Stimulated activated CD4-positive, alpha-beta T cell treated with anti-CD3 and anti-CD28 coated beads, Interleukin-12 subunit alpha, Interleukin-12 subunit beta, amount 100 ng/mL, for 24 hours (primary cell): ENCODE measurements at places on chromosomes 3 and 15.

GRCh38 chr15:74869726-74870407 is 3.3 kb downstream of the SCAMP2 start:
- peak; percentile 16 for DNase-seq

- no peak for DNase-seq
Measured at GRCh38 chr15:78873793-78874765, 1.4 kb downstream of the MORF4L1 start.

GRCh38 chr3:36201546-36201945 is 178.8 kb upstream of the STAC start:
- DNase-seq, result no peak

DNA sequence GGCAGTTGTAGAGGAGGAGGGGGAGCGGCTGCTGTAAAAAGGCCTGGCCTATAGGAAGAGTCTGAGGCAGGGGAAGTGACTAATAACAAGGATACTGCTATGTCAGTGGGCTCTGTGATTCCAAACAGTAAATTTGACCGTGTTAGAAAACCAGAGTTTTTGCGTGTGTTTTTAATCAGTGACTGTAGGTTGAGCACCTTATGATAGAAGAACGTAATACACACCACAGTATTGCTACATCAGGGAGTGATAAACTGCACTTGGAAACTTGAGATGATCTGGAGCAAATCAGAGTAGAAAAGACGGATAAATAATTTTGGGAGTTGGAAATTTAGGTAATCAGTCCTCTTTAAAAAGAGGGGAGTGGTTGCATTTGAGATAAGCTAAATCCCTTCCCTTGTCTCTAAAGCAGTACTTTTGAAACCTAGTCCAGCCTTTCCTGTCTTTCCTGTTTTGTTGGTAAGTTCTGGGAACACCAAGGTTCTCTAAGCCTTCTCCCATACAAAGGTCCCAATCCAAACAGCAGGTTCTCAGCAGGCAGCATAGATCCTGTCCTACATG is 130.5 kb upstream of the NR2E3 start:
- no peak for DNase-seq

DNA sequence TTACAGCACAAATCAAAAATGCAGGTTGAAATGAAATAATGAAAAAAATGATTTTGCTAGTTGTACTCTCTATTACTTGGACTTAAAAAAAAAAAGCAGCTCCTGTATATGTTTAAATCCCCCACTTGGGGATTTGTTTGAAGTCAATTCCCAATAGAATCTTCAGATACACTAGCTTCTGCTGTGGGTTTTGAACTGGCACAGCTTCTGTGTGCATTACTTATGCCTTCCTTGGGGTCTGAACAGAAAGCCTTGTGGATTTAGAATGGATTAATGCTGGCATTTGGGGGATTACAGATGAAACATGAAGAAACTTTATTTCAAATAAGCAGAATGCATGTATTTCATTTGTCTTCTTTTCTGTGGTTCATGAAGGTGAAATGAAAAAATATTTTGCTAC is 513.2 kb upstream of the TBL1XR1 start:
- DNase-seq, result no peak

DNA sequence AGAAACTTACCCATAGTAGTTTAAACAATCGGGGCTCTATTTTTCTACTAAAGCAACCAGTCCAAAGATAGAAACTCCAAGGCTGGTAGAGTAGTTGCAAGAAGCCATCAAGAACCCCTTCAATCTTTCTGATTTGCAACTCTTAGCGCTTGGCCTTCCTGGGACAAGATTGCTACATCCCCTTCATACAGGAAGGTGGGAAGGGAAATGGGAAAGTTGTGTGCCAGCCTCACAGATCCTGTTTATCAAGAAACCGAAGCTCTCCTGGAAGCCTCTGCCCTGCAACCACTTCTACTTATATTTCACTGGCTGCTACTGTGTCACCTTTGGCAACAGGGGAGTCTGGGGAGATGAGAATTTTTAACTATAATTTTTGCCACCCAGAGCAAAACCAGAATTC is 46.2 kb downstream of the OSBPL10 start:
- no peak for DNase-seq

GRCh38 chr3:121231872-121232271 is 313.9 kb downstream of the POLQ start:
- DNase-seq, result no peak

DNA sequence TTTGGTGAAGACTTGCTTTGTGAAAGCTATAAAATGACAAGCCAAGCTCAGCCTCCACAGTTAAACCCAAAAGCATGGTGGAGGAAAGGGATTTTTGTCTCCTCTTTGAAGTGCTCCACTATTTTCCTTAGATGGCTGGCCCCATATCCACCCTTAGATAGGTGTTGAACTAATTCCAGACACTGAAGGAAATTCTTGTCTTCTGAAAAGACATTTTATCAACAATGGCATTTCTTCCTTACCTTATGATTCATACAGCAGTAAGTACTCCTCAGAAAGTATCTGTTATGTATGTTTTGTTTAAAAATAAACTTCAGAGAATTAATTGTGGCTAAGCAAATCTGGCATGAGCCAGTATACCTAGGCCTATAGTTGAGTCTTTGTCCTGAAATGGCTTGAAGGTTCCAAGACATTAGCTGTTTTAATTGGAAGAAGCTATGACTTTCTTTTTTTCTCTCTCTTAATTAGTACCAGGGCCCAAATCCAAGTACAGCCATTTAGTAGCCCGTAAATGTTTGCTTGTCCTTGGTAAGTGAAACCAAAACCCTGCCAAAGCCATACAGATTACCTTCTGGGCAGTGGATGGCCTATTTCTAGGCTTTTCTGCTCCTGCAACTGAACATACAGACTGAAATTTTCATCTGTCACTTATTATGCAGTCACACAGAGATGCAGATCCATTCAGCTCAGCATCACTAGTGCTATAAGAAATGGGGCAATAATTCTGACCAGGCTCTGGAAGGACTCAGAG is 5.1 kb upstream of the BFSP2 start:
- no peak for DNase-seq

DNA sequence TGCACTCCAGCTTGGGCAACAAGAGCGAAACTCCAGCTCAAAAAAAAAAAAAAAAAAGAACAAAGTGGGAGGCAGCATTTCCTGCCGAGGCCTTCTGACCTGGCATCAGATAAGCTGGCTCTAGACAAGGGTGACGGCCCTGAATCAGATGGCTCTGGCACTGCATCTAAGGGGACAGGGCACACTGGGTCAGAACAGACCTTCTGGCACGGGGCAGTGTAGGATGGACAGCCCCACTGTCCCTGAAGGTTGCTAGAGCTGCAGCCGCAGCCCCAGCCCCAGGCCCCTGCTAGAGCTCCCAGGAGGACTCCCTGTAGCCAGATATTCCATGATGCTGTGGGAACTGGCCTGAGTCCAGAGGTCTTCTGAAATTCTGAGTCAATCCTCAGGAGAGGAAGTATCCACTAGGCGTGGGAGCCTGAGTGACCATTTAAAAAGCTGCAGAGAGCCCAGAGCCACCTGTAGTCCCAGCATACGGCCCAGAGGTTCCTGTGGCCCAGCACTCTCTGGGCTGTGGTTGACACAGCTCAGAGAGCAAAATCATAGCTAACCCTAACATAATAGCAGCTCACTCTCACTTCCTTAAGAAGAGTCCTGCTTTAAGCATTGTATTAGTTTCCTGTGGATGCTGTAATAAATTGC is 69.2 kb upstream of the MFGE8 start:
- DNase-seq, result no peak

- no peak for DNase-seq
Measured at GRCh38 chr3:100760377-100760776, 51.1 kb downstream of the TFG start.

DNA sequence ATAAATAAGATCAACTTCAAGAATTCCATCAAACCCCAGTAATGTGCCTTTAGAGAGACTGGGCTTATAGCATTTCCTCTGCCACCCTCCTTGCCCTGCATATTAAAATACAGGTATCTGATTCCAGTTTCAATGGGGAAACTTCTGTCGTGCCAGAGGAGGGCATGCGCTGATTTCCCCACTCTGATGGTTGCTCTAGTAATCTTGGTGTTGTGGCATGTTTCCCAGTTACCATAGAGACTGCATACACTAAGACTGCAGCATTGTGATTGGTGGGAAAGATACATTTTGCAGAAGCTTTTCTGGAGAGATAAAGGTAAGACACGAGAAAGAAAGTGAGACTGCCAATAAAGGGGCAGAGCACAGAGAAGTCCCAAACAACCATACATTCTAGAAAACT is 225.6 kb downstream of the TIGIT start:
- DNase-seq, result no peak

- DNase-seq, result no peak
Measured at GRCh38 chr3:47440131-47440530, 35.6 kb downstream of the SCAP start.

DNA sequence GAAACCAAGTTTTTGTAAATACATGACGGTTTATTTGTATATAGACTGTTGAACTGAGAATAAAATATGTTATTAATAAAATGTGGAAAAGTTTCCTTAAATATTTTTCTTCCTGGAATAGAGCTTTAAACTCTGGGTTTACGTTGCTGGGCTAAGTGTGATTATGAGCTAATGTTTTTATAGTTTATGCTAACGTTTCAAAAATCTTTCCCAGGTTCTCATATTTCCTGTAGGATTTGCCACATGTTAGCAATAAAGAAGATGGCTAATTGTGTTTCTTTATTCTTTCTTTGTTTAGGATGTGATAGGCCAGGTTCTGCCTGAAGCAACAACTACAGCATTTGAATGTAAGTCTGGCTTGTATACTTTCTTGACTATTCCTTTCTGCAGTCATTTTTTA is 7.2 kb downstream of the MAP2K5 start:
- DNase-seq, result no peak

DNA sequence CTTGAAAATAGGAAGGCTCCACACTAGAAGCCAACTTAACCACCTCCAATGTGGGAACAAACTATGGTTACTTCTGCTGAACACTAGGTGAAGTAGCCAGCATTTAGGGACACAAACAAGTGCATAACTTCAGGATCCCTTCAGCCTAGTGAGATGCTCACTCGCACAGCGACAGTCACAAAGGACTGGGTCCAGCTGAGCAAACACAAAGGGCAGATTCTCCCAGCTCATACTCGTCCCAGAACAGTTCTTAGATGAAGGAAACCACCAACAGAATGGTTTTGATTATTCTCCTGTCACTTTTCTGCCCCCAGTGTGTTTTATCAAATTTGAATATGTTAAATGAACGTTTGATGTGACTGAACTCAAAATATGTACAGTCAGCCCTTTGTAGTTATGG is 201.6 kb downstream of the KCNAB1 start:
- DNase-seq, result no peak

GRCh38 chr3:134646086-134646485 is 4.7 kb downstream of the KY start:
- no peak for DNase-seq

GRCh38 chr15:72872066-72872845 is 88.7 kb upstream of the ADPGK start:
- DNase-seq, result no peak

DNA sequence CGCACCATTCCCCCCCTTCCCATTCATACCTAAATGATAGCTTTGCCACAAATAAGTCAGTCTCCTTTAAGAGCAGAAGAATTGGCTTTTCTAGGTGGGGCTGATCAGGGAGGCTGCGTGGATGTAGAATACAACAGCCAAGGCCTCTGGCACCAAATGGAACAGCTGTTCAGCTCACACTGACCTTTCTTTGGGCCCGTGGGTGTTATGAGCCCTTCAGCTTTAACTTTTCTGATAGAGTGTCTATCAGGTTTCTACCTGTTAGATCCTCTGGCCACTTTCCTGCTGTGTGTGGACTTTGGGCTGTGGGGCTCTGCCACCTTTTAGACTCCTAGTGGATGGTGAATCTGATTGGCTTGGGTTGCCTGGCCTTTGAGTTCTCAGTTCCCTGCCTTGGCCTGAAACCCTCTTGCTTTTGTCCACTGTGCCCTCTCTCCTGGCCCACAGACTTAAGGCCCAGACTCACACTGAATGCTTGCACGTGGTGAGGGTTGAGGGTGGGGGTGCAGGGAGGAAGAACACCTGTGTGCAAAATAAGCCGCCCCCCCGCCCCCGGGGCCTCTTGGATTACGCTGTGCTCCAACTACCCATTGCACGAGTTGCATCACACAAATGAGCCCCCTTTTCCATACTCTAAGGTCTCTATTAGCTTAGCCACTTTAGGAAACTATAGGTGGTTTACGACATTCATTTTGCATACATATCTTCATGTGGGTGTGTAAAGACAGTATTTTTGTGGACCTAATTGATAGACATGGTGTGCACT is 1.3 kb upstream of the RFX7 start:
- DNase-seq, result peak; percentile 37

GRCh38 chr3:81947359-81947758 is 185.9 kb upstream of the GBE1 start:
- no peak for DNase-seq

- DNase-seq, result no peak
Measured at GRCh38 chr15:60264566-60264965, 133.2 kb downstream of the ANXA2 start.

- no peak for DNase-seq
Measured at GRCh38 chr15:52559575-52559974, 9.3 kb downstream of the ARPP19 start.

GRCh38 chr3:128399221-128399915 is 67.3 kb downstream of the DNAJB8 start:
- DNase-seq, result no peak

- DNase-seq, result no peak
Measured at GRCh38 chr3:72144773-72145505, 360.0 kb upstream of the PROK2 start.

DNA sequence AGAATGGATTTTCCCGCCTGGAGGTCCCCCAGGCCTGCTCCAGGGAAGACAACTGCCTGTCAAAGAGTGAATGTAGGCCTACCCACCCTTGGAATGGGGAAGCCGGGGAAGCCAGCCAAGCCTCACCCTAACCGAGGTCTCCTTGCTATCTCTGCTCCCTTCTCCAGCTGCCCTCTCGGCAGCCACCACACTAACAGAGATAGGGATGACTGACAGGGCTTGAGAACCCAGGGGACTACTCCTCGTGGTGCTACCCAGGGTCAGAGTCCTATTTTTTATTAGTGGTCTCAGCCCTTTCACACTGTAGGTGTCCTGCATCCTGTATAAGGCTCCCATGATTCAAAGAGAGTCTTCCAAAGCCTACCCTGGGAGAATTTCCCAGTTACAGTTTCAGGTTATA is 160.6 kb upstream of the CHRM5 start:
- DNase-seq, result no peak

DNA sequence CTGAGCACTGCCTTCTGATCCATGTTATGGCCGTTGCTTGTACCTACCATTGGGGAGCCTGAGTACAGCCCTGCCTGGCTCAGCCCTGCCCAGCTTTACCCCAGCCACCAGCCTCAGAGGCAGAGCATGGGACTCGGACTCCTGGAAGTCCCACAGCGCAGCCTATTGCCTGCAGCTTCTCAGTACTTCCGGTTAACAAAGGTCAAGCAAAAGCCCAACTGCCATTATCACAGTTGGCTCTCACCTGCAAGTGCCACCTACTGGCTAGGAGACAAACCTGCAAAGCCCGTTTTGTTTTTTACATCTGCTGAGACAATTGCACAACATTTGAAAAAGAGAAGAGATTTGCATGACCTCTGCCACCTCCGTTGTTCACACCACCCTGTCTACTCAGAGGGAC is 1081.7 kb downstream of the NAALADL2 start:
- no peak for DNase-seq

GRCh38 chr3:12395349-12396012 is 88.8 kb upstream of the TSEN2 start:
- no peak for DNase-seq
